ENCODE measurements at places on chromosomes 7 and 10. TPM values are rescaled to one million over a fixed set of nuclear protein-coding genes. Genes with fewer than 3 reads are reported as not detected.

- no peaks in the 10 kb centered on the region for H3K4me1 ChIP-seq
- H3K36me3 ChIP-seq = no peaks in the 10 kb centered on the region
- no peak overlapping the region for H3K4me3 ChIP-seq
- no peak for DNase-seq
Measured at GRCh38 chr10:113259576-113260226, 293.2 kb upstream of the HABP2 start.

GRCh38 chr10:6136215-6137201 lies 47.7 kb downstream of the RBM17 start:
- peaks cover 22% of the 10 kb centered on the region for H3K27me3 ChIP-seq
- peak; percentile 92 for DNase-seq
- no peaks in the 10 kb centered on the region for H3K36me3 ChIP-seq
- H3K27ac ChIP-seq = peak overlapping the region; percentile 23
- H3K4me3 ChIP-seq = peak overlapping the region; percentile 35
- peaks cover 19% of the 10 kb centered on the region for H3K4me1 ChIP-seq

DNA sequence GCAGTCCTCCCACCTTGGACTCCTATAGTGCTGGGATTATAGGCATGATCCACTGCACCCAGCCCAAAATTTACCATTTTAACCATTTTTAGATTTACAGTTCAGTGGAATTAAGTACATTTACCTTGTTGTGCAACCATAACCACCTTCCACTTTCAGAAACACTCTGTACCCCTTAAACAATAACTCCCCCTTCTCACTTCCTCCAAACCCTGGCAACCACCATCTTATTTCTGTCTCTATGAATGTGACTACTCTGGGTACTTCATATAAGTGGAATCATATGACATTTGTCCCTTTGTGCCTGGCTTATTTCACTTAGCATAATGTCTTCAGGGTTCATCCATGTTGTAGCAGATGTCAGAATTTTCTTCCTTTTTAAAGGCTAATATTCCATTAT lies 33.6 kb downstream of the SUFU start:
- no peak overlapping the region for H3K4me3 ChIP-seq
- no peaks in the 10 kb centered on the region for H3K36me3 ChIP-seq
- no peaks in the 10 kb centered on the region for H3K27me3 ChIP-seq
- H3K27ac ChIP-seq = no peak overlapping the region

- no peak overlapping the region for H3K27ac ChIP-seq
- H3K36me3 ChIP-seq = no peaks in the 10 kb centered on the region
- peak; percentile 15 for DNase-seq
- no peaks in the 10 kb centered on the region for H3K4me1 ChIP-seq
- no peaks in the 10 kb centered on the region for H3K27me3 ChIP-seq
Measured at GRCh38 chr10:89954787-89955566, 253.6 kb downstream of the KIF20B start.

TUBAL3 gene
- total RNA-seq = not detected

SPDYE2 gene
- total RNA-seq = not detected

GRCh38 chr7:41579961-41580935 lies 122.6 kb downstream of the INHBA start:
- H3K4me1 ChIP-seq = peaks cover 21% of the 10 kb centered on the region
- no peaks in the 10 kb centered on the region for H3K36me3 ChIP-seq
- H3K27ac ChIP-seq = peak overlapping the region; percentile 68
- DNase-seq = peak; percentile 89
- no peak overlapping the region for H3K4me3 ChIP-seq

GRCh38 chr10:130025326-130025725 lies 61.3 kb upstream of the EBF3 start:
- peaks cover 36% of the 10 kb centered on the region for H3K4me1 ChIP-seq
- no peak for DNase-seq
- H3K27ac ChIP-seq = no peak overlapping the region
- no peak overlapping the region for H3K4me3 ChIP-seq
- H3K36me3 ChIP-seq = no peaks in the 10 kb centered on the region

SLC12A9 gene
- 16.8 TPM for total RNA-seq

OGDH gene
- 75.3 TPM for total RNA-seq

DNA sequence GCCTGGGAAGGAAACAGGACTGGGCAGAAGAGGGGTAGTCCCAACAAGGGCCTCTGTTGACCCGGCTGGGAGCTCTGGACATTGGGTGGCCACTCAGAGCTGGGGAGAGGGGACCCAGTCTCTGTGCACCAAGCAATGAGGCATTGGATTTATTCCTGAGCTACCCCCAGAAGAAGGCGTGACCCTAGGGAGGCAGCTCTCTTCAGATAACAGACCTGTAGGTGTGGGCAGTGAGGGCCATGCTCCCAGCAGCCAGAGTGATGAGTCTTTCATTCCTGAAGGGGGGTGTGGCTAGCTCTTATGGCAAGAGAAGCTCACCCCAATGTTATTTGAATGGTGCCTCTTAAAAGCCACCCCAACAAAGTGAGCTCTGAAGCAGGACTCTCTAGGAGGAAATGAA lies 20.4 kb downstream of the TEX36 start:
- H3K4me3 ChIP-seq = peak overlapping the region; percentile 28
- H3K36me3 ChIP-seq = no peaks in the 10 kb centered on the region
- peak; percentile 61 for DNase-seq
- peaks cover 21% of the 10 kb centered on the region for H3K4me1 ChIP-seq
- H3K27me3 ChIP-seq = no peaks in the 10 kb centered on the region

DNA sequence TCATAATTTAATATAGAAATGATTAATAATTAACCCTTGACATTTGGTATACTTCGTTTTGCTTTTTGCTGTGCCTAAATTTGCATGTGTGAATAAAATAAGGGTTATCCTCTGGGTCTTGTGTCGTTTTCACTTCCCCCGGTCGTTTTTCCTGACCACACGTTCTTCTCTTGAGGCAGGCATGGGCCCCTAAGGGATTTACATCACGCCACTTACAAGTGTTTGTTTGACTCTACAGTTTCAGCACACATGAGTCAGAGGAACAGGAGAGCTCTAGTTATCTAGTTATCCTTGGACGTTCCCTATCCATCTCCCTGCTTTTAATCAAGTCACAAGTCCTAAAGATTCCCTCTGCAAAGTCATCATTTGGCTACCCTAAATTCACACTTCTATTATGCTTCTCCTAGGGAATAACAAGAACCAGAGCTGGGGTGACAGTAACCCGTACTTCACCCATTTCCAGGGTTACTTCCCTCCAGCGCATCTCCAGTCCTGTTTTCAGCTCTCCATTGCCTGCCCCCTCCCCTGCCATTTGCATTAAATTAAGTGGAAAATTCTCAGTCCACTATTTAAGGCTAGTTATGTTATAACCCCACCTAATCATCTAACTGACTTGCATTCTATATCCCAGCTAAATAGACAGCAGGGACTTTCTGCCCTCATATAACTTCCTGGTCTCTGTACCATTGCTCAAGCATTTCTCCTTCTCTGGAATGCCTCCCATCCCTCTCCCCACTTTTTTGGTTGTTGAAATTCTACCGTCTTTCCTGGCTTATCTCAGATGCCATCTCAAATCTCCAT lies 206.9 kb downstream of the PTEN start:
- no peaks in the 10 kb centered on the region for H3K36me3 ChIP-seq
- DNase-seq = no peak
- no peak overlapping the region for H3K4me3 ChIP-seq
- no peaks in the 10 kb centered on the region for H3K4me1 ChIP-seq

All from GM23248 (cell line).